ENCODE measurements at places on chromosomes 11 and 22.

DNA sequence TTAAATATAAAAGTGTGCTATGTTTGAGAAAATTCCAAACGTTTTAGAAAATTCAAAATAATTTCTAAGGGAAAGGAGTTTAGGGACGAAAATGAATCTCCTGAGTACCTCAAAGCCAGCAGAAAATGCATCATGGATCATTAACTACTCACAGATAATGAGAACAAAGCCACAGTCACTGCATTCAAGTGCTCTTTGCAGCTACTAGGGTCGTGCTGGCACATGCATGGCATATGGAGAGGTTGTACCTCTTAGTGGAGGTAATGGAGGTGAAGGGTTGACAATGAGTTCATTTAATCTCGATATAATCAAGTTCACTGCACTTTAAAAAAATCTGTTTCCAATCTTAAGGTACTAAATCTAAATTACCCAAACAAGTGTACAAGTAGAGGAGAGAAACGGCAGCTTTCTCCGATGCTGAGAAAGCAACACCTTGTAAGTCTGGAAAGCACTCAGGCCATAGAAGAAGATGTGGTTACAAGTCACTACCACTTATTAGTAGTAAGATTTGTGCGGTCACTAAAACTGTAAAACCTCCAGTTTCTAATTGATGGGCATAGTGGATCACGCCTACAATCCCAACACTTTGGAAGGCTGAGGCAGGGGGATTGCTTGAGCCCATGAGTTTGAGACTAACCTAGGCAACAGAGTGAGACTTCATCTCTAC lies 261.1 kb upstream of the ANO3 start:
- H3K36me3 ChIP-seq = no peaks in the 10 kb centered on the region
- no peaks in the 10 kb centered on the region for H3K27me3 ChIP-seq
- H3K4me3 ChIP-seq = no peak overlapping the region
- no peak overlapping the region for H3K27ac ChIP-seq
- peaks cover 4% of the 10 kb centered on the region for H3K4me1 ChIP-seq

DNA sequence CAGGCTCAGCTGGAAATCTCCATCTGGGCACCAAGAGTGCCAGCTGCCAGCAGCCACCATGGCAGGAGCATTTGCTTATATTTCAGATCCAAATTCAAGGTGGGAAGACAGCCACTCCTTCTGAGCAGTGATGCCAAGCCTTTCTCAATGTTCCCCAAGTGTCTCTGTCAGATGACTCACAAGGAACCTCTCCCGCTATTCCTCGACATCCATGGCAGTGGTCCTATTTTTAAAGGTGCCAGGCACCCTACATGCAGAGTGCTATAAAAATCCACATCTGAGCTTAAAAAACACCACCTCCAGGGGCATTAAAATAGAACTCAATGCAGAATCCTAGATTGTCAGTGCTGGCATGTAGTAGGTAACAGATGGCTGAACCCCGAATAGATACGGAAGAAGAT lies 112.1 kb downstream of the SLC1A2 start:
- peaks cover 5% of the 10 kb centered on the region for H3K27me3 ChIP-seq
- DNase-seq = no peak
- peaks cover 21% of the 10 kb centered on the region for H3K4me1 ChIP-seq
- no peak overlapping the region for H3K27ac ChIP-seq
- peaks cover 6% of the 10 kb centered on the region for H3K36me3 ChIP-seq

DNA sequence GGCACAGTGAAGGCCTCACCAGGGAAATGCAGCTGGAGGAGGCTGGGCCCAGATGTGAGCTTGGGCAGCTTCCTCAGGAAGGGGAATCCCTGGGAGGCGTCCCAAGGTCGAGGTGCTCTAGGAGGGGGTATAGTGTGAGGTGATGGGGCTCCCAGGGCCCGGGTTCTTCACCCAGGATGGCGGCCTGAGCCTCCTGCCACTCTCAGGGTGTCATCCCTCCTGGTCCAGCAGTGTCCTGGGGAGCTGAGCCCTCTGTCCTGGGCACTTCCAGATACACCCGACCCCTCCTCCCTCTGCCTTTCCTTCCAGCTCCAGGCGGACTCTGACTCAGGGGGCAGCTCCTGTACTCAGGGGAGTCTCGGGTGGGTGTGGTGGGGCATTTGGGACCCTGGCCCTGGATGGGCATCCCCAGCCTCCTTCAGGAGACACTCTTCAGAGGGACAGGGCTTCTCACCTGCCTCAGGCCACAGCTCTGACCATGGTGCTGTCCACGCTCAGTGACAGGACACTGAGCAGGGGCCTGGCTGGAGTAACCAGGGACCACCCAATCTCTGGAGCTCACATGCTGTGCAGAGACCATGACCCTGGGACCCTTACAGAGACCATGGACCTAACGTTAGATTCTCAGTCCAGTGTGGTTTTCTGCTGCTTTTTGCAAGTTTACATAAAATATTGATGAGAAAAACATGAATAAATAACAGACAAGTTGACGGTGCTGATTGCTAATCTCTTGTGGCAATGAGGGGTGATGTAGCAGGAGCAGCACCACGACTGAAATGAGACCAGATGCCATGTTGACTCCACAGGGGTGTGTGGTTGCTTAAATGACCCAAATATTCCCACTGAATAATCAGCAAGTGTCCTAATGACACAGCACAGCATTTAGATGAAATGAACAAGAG lies 101.9 kb downstream of the GGTLC2 start:
- H3K4me3 ChIP-seq = no peak overlapping the region
- H3K4me1 ChIP-seq = no peaks in the 10 kb centered on the region
- no peaks in the 10 kb centered on the region for H3K36me3 ChIP-seq
- H3K27me3 ChIP-seq = peaks cover 26% of the 10 kb centered on the region
- no peak for DNase-seq

- peaks cover 62% of the 10 kb centered on the region for H3K4me1 ChIP-seq
- no peaks in the 10 kb centered on the region for H3K36me3 ChIP-seq
- no peak overlapping the region for H3K4me3 ChIP-seq
- H3K27ac ChIP-seq = peak overlapping the region; percentile 3
- no peak for DNase-seq
Observed at GRCh38 chr11:122724520-122724919, 69.0 kb downstream of the UBASH3B start.

GRCh38 chr22:41305646-41306045 lies 4.3 kb downstream of the ZC3H7B start:
- DNase-seq = no peak
- no peak overlapping the region for H3K27ac ChIP-seq
- no peaks in the 10 kb centered on the region for H3K27me3 ChIP-seq
- H3K36me3 ChIP-seq = peaks cover 36% of the 10 kb centered on the region
- no peak overlapping the region for H3K4me3 ChIP-seq

DNA sequence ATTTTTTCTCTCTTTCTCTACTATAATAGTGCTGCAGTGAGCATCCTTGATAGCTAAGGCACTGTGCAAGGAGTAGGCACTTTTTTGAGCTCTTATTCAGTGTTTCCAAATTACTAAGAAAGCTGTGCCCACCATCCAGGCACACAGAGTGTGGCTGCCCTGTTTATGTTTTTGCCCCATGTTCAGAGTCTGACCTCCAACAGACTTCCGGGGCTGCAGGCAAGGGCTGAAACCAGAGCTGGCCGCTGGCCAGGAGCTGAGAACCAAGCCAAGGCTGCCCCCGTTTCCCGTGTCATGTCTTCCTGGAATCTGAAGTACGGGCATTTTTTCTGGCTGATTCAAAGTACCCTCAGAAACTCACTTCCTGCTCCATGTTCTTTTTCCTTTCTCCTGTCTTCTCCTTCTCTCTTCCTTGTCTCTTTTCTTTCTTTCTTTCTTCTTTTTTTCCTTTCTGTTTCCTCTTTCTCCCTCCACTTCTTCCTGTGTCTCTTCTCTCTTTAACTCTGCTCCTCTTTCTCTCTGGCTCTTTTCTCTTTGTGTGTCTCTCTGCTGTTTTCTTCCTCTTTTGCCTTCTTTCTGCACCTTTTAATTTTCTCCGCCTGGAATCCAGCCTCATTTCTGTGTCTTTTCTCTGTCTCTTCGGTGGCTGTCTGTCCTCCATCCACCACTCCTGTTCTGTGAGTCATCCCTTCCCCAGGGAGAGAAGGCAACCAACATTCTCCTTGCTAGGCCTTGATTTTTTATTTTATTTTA lies 17.0 kb upstream of the KCTD14 start:
- peaks cover 31% of the 10 kb centered on the region for H3K4me1 ChIP-seq
- peaks cover 16% of the 10 kb centered on the region for H3K27me3 ChIP-seq
- H3K4me3 ChIP-seq = peak overlapping the region; percentile 12

DNA sequence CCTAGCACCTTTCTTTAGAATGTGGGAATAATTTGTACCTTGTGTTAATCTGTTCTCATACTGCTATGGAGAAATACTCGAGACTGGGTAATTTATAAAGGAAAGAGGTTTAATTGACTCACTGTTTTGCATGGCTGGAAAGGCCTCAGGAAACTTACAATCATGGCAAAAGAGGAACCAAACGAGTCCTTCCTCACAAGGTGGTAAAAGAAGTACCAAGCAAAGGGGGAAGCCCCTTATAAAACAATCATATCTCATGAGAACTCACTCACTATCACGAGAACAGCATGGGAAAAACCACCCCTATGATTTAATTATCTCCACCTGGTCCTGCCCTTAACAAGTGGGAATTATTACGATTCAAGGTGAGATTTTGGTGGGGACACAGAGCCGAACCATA lies 127.1 kb upstream of the ANO3 start:
- DNase-seq = no peak
- no peaks in the 10 kb centered on the region for H3K36me3 ChIP-seq
- H3K4me3 ChIP-seq = no peak overlapping the region
- no peaks in the 10 kb centered on the region for H3K27me3 ChIP-seq

DNA sequence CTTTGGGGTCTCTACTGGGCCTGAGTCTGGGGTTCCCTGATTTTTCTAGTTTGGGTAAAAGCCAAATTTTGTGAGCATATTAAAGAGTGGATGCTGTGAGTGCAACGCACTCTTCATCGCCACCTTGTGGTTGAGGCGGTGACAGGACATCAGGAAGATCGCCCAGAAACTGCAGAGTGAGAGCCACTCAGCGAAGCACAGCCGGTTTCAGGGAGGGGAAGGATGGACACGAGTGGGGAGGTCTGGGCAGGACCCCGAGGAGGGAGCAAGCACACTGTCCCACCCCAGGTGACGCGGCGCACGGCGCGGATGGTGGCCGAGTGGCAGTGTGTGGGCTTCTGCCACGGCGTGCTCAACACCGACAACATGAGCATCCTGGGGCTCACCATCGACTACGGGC lies 9.1 kb downstream of the SELENOO start:
- no peaks in the 10 kb centered on the region for H3K27me3 ChIP-seq
- peaks cover 17% of the 10 kb centered on the region for H3K4me1 ChIP-seq
- peak overlapping the region; percentile 84 for H3K27ac ChIP-seq
- peak; percentile 69 for DNase-seq
- no peak overlapping the region for H3K4me3 ChIP-seq

DNA sequence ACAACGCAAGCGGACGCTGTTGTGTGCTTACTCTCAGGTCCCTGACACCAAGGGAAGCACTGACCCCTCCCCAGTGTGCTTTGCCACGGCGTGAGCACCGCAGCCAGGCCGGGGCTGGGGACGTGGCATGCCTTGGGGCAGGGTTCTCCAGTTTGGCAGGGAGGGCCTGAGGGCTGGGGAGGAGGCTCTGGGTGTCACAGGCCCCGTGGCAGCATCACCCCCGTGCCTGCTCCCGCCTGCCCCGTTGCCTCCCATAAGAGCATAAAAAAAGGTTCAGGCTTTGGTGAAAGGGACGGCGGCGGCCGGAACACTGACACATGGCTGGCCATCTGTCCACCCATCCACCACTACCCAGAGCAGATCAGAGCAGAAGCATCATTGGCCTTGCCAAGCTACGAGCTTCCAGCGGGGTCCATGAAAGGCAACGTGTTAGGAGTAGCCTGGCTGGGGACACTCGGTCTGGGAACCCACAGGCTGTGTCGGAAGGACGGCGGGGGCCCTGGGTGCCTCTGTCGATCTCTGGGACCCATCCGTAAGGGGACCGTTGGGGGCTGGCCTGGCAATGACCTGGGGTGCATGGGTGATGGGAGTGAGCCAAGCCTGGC lies 183.0 kb downstream of the IGLL1 start:
- peaks cover 11% of the 10 kb centered on the region for H3K36me3 ChIP-seq
- peaks cover 50% of the 10 kb centered on the region for H3K4me1 ChIP-seq
- peak overlapping the region; percentile 16 for H3K27ac ChIP-seq
- no peak for DNase-seq
- H3K4me3 ChIP-seq = no peak overlapping the region

All from nephron progenitor cell (in vitro differentiated cells).